ENCODE measurements at places on chromosomes 4 and X.

- DNase-seq, result no peak
Measured at GRCh38 chr4:45765521-45765920, 358.3 kb downstream of the GABRG1 start.

- no peak for DNase-seq
Measured at GRCh38 chr4:7429069-7429416, 5.7 kb downstream of the PSAPL1 start.

GRCh38 chr4:80335554-80336358 is at the start of gene CFAP299:
Gene CFAP299 (plus strand): TSS chr4:80335730.
- DNase-seq, result no peak

DNA sequence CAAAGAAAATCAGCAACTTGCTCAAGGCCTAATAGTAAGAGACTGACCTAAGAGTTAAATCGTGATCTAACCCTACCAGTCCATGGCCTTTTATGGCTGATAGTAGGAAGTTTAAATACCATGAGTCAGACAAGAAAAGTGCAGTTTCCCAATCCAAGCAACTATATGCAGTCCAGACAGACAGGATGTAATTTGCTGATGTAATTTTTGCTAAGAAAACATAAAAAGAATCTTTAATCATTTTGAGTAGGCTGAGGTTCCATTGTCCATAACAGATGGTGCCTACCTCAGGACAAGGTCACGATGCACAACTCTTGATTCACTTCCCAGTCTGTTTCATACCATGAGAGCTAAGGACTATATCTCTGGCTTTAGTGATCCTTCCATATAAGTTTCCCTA is 317.5 kb upstream of the GRIA3 start:
- no peak for DNase-seq

- DNase-seq, result no peak
Measured at GRCh38 chr4:8112036-8112576, 46.5 kb downstream of the ABLIM2 start.

DNA sequence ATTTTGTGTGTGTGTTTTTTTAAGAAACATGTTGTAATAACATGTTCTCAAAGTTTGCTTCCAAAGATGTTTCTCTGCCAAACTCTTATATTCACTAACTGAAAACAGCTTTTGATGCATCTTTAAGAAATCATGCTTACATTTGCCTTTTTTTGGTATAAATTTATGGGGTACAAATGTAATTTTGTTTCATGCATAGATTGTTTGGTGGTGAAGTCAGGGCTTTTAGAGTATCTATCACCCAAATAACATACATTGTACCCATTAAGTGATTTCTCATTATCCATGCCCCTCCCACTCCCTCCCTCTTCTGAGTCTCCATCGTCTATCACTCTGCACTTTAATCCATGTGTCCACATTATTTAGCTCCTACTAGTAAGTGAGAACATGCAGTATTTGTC is 30.8 kb downstream of the SPINK2 start:
- DNase-seq, result no peak

GRCh38 chr4:110634350-110635162 is 11.7 kb upstream of the PITX2 start:
- DNase-seq, result no peak

- no peak for DNase-seq
Measured at GRCh38 chr4:17358241-17358640, 153.6 kb downstream of the QDPR start.

DNA sequence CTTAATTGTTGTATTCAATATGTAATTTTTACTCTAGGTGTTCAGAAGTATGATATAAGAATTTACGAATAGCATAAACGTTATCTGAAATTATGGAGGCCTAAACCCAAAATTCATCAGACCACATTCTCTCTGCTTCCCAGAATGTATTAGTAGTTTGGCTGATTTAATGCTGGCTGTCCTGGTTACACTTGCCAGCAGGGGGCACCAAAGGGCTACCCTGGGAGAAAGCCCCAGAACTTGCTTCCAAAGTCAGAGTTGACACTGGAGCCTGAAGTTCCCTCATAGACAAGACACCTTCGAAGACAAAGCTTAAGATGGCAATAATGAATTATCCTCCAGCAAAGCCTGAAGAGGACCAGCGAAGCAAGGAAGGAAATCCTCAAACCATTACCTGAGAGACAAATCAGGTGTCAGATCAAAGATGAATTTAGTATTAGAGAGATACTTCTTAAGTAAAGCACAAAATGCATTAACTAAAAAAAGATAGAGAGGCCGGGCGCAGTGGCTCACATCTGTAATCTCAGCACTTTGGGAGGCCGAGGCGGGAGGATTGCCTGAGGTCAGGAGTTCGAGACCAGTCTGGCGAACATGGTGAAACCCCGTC is 11.3 kb upstream of the ANOS1 start:
- peak; percentile 44 for DNase-seq

DNA sequence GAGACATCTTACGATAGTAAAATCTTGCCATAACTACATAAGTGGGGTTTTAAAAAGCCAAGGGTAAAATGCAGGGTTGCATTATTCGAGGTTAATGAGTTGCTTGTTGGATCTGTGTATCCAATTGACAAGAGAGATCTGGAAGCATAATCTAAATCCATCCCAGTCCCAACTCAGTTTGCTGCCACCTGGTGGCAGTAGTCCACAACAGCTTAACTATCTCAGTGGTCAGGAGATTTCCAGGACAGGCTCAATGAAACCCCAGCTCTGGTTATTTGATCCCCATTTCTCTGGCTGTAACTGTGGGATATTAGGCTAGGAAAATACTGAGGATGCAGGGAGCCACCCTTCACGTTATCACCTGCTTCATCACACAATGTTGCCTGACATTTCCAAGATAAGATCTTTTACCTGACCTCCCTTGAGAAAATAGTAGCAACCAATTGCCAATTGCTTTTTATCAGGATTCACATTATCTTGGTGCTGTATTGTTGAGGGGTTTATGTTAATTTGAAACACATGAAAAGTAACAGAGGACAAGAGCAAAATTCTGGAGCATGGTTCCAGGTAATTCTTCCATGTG is 88.2 kb upstream of the TNIP3 start:
- peak; percentile 22 for DNase-seq

- DNase-seq, result no peak
Measured at GRCh38 chrX:2581296-2581695, 80.5 kb upstream of the DHRSX start.

- DNase-seq, result no peak
Measured at GRCh38 chr4:27327421-27328181, 467.0 kb downstream of the STIM2 start.

- DNase-seq, result no peak
Measured at GRCh38 chr4:89161841-89162240, 50.5 kb downstream of the TIGD2 start.

DNA sequence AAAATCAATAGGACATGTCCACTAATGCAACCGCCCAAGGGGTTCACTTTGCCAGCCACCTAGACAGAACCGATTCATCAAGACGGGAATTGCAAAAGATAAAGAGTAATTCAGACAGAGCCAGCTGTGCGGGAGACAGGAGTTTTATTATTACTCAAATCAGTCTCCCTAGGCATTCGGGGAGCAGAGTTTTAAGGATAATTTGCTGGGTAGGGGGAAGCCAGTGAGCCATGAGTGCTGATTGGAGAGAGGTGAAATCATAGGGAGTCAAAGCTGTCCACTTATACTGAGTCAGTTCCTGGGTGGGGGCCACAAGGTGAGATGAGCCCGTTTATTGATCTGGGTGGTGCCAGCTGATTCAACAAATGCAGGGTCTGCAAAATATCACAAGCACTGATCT is 8.5 kb downstream of the TMEM184C start:
- no peak for DNase-seq

DNA sequence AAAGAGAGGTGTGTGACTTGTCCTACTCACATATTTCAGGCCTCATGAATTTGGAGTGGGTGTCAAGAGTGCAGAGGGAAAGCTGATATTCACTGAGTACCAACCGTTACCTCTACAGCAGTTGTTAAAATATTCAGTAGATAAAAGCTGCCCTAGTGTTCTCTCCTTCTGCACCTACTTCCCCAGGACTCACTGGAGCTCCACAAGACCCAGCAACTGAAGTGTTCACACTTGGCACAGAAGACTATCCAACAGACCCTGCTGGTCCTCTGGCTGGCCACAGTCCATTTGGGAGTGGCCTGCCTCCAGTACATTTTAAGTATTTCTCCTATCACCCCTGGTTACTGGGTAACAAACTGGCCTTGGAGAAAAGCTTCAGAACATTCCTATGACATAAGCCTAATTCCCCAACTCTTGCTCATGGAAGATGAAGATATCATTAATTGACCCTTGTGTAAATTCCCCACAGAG is 70.8 kb downstream of the PPARGC1A start:
- no peak for DNase-seq

All from stimulated activated CD4-positive, alpha-beta T cell treated with anti-CD3 and anti-CD28 coated beads, TNF-alpha, amount 100 ng/mL, for 1 hour (primary cell).